ENCODE measurements at places on chromosomes 16 and 17.

- DNase-seq, result no peak
Observed at GRCh38 chr17:74737299-74738050, 419 bp downstream of the RAB37 start.

DNA sequence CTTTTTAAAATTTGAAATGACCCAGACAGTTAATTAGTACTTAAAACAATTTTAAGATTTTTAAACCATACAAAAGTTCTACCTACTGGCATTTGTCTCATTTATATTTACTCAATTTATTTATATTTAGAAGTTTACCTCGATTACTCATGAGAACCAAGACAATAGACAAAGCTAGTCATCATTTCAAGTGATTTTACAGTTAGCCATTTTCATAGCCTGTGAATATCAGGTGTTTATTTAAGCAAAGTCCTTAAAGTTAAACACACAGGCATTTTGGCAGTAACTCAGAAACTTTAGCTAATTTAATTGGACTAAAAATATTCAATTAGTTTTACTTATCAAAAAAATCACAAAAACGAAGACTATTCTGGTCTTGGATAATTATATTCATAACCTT, 101.6 kb upstream of the KIF2B start:
- DNase-seq, result no peak

GRCh38 chr17:46949291-46950174, 26.6 kb downstream of the GOSR2 start:
- no peak for DNase-seq

DNA sequence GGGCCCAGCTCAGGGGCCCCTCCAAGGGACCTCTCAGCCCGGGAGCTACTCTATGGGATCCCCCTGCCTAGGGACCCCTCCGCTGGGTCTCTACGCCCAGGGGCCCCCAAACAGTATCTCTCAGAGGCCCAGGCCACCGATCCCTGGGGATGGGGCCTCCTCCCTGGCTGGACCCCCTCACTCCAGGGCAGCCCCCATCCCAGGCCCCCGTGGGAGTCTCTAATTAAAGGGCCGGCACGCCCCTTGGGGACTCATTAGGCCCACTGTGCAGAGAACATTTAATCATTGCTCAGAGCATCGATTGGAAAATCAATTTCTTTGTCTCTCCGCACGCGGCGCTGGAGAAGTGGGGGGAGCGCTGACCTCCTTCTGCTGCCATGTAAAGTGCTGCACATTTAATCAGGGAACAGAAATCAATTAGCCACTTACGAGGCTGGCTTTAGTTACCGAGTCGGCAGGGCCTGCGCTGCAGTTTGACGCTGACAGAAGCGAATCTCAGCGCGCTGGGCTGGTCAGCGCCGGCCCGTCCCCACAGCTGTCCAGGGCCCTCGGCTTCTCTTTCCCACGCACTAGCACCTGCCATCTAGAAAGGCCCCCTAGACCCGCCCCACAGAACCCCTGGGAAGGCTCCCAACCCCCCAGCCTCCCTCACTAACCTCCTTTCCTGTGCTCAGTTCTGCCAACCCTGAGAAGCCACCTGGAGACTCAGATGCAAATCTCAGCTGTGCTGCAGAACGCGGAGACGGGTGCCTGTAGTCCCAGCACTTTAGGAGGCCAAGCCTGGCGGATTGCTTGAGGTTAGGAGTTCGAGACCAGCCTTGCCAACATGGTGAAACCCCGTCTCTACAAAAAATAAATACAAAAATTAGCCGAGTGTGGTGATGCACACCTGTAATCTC, 20.2 kb upstream of the C1QL1 start:
- no peak for DNase-seq

DNA sequence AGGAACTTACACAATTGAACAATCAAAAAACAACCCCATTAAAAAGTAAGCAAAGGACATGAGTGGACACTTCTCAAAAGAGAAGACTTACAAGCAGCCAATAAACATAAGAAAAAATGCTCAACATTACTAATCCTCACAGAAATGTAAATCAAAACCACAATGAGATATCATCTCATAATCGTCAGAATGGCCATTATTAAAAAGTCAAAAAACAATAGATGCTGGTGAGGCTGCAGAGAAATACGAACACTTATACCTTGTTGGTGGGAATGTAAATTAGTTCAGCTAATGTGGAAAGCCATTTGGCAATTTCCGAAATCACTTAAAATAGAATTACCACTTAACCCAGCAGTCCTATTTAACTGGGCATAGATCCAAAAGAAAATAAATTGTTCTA, 301.9 kb upstream of the KCNJ16 start:
- no peak for DNase-seq

DNA sequence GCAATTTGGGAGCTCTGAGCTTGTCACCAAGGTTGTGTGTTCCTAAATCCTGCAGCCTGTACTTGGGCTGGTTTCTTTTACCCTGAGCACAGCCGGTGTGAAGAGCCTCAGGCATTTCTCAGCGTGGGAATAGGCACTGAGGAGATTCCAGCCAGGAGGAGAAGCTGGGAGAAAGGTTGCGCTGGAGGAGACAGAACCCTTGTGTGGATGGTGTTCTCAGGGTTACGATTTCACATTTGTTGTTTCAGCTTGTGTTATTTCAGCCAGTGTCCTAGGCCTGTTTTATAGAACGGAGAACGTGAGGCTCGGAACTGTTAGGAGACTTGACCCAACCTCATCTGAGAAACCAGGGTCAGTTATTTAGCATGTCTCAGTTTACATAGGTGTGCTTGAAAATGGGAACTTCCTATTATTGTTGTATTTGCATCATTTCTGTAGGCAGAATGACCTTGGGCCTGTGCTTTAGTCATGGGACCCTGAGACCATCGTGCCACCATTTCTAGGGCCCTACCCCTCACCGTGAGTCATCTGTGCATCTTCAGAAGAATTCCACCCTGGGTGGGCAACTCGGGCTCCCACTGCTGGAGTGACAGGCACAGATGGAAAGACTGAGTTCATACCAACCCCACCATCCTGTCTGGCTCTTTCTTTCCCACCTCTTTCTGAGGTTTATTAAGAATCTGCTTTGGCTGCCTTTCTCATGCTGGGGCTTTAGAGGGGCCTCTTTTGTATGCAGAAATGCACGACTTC, 134.9 kb downstream of the MSI2 start:
- DNase-seq, result no peak

GRCh38 chr16:88602091-88602490, 31.9 kb downstream of the ZC3H18 start:
- no peak for DNase-seq

- no peak for DNase-seq
Observed at GRCh38 chr17:55162556-55162946, 102.2 kb upstream of the HLF start.

GRCh38 chr17:41992576-41992975, 24.7 kb downstream of the DNAJC7 start:
- DNase-seq, result no peak
